ENCODE measurements at places on chromosomes 4 and X.
A peak's percentile ranks its signal among the peaks of the same experiment; 100 is the strongest.

GRCh38 chrX:1147611-1148515 is 64.6 kb downstream of the CRLF2 start:
- no peaks in the 10 kb centered on the region for H3K36me3 ChIP-seq
- H3K4me3 ChIP-seq: no peak overlapping the region
- no peak for DNase-seq
- H3K4me1 ChIP-seq: no peaks in the 10 kb centered on the region
- no peaks in the 10 kb centered on the region for H3K27me3 ChIP-seq

DNA sequence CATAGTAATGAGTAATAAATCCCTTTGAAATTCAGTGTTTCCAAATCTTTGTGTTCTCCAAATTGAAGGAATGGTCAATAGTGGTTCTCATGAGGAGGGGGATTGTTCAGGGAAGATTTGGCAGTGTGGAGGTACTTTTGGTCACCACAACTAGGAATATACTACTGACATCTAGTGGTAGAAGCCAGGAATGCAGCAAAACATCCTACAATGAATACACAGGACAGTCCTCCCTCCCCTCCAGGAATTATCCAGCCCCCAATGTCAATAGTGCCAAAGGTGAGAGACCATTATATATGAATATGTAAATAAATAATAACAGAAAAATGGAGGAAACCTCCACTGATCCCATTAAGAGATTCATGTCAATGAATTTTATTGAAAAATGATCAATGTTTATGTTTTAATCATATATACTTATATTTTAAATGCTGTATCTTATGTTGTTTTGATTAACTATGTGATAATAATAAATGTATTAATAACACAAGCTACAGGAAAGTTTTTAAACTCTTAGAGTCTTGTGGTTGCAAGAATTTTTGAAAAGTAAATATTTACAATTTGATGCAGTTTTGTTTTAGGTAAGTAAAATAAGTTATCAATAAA is 14.4 kb upstream of the FAM9A start:
- no peak overlapping the region for H3K27ac ChIP-seq
- H3K4me3 ChIP-seq: no peak overlapping the region
- peak; percentile 67 for DNase-seq
- no peaks in the 10 kb centered on the region for H3K4me1 ChIP-seq

- no peak overlapping the region for H3K27ac ChIP-seq
- no peaks in the 10 kb centered on the region for H3K36me3 ChIP-seq
- H3K4me3 ChIP-seq: no peak overlapping the region
- DNase-seq: no peak
- no peaks in the 10 kb centered on the region for H3K4me1 ChIP-seq
Observed at GRCh38 chr4:18250564-18250963, 229.0 kb upstream of the LCORL start.

DNA sequence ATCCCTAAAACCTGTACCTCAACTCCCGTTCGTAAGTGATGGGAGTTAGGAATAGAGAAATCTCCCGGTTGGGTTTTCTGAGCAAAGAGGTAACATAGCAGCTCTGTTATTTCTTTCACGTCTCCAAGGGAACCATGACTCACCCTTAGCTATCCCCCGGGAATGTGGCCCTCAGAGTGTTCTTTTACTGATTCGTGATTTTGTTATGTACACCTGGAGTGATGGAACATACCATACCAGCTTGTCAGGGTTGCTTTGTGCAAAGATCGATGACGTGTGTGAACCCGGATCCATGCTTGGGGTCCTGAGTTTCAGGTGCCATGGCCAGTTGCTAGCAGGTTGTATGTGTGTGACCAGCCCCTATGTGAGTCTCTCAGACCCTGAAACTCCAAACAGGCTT is 52.6 kb downstream of the HPRT1 start:
- DNase-seq: no peak
- H3K36me3 ChIP-seq: no peaks in the 10 kb centered on the region
- no peaks in the 10 kb centered on the region for H3K27me3 ChIP-seq
- H3K4me3 ChIP-seq: no peak overlapping the region
- no peak overlapping the region for H3K27ac ChIP-seq

- no peak for DNase-seq
- no peak overlapping the region for H3K4me3 ChIP-seq
- H3K27ac ChIP-seq: no peak overlapping the region
Observed at GRCh38 chr4:174826660-174827059, 2.4 kb downstream of the GLRA3 start.

DNA sequence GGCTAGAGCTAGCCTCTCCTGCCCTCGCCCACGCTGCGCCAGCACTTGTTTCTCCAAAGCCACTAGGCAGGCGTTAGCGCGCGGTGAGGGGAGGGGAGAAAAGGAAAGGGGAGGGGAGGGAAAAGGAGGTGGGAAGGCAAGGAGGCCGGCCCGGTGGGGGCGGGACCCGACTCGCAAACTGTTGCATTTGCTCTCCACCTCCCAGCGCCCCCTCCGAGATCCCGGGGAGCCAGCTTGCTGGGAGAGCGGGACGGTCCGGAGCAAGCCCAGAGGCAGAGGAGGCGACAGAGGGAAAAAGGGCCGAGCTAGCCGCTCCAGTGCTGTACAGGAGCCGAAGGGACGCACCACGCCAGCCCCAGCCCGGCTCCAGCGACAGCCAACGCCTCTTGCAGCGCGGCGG is at the start of gene AR:
Gene AR (plus strand): TSS at position 204 of the 400 bp plus-strand sequence. CDS start 1,126 bp downstream, outside the sequence.
- H3K27ac ChIP-seq: peak within 1 kb of the TSS; percentile 69
- no peaks in the 10 kb centered on the region for H3K4me1 ChIP-seq
- DNase-seq: peak; percentile 47
- H3K27me3 ChIP-seq: peaks cover 41% of the 10 kb centered on the region
- H3K4me3 ChIP-seq: peak within 1 kb of the TSS; percentile 38

GRCh38 chrX:47523713-47524166 is 37.3 kb upstream of the ARAF start:
- no peaks in the 10 kb centered on the region for H3K4me1 ChIP-seq
- no peak overlapping the region for H3K27ac ChIP-seq
- no peaks in the 10 kb centered on the region for H3K27me3 ChIP-seq
- DNase-seq: no peak
- no peaks in the 10 kb centered on the region for H3K36me3 ChIP-seq
- peak overlapping the region; percentile 58 for H3K4me3 ChIP-seq

- H3K27me3 ChIP-seq: no peaks in the 10 kb centered on the region
- no peaks in the 10 kb centered on the region for H3K36me3 ChIP-seq
- no peak for DNase-seq
- no peak overlapping the region for H3K4me3 ChIP-seq
Observed at GRCh38 chrX:13662355-13662791, 9.4 kb downstream of the TCEANC start.

DNA sequence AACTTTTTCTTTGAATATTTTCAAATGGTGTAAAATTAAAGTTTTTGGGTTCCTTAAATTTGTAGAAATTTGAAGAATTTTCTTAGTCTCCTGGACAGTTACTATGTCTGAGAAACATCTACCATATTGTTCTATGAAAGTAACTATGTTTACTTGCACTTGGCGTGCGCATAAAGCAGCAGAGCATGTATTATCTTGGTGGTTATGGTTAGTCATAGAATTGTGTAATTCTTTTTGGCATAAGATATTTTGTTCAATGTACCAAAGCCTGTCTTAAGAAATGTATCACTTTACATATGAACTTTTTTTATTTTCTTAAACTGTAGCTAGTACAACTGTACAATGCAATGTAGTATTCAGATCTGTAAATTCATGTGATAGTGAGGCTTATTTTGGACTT is 49.2 kb downstream of the CDS1 start:
- H3K27ac ChIP-seq: no peak overlapping the region
- H3K27me3 ChIP-seq: no peaks in the 10 kb centered on the region
- no peak overlapping the region for H3K4me3 ChIP-seq
- no peaks in the 10 kb centered on the region for H3K4me1 ChIP-seq
- no peak for DNase-seq

- H3K27me3 ChIP-seq: no peaks in the 10 kb centered on the region
- no peak for DNase-seq
- H3K36me3 ChIP-seq: no peaks in the 10 kb centered on the region
- no peak overlapping the region for H3K4me3 ChIP-seq
Observed at GRCh38 chrX:147343467-147343866, 528.9 kb upstream of the CXorf51A start.

- H3K4me3 ChIP-seq: no peak overlapping the region
- peak; percentile 35 for DNase-seq
- H3K4me1 ChIP-seq: no peaks in the 10 kb centered on the region
- no peak overlapping the region for H3K27ac ChIP-seq
- H3K27me3 ChIP-seq: peaks cover 9% of the 10 kb centered on the region
Observed at GRCh38 chrX:108537005-108537404, 97.4 kb downstream of the COL4A5 start.

GRCh38 chrX:110155759-110156158 is 152.8 kb downstream of the TMEM164 start:
- H3K27me3 ChIP-seq: no peaks in the 10 kb centered on the region
- no peak for DNase-seq
- H3K4me3 ChIP-seq: no peak overlapping the region
- H3K36me3 ChIP-seq: no peaks in the 10 kb centered on the region

GRCh38 chrX:43633757-43634156 is 22.3 kb upstream of the MAOA start:
- H3K4me3 ChIP-seq: no peak overlapping the region
- no peaks in the 10 kb centered on the region for H3K27me3 ChIP-seq
- no peak for DNase-seq
- no peaks in the 10 kb centered on the region for H3K4me1 ChIP-seq

DNA sequence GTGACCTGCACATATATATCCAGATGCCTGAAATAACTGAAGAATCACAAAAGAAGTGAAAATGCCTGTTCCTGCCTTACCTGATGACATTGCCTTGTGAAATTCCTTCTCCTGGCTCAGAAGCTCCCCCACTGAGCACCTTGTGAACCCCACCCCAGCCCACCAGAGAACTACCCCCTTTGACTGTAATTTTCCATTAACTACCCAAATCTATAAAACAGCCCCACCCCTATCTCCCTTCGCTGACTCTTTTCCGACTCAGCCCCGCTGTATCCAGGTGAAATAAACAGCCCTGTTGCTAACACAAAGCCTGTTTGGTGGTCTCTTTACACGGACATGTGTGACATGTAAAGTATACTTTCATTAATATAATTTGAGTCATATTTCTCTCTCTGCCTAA is 320.3 kb upstream of the TECRL start:
- H3K27me3 ChIP-seq: no peaks in the 10 kb centered on the region
- no peaks in the 10 kb centered on the region for H3K36me3 ChIP-seq

- no peak overlapping the region for H3K27ac ChIP-seq
- H3K4me1 ChIP-seq: no peaks in the 10 kb centered on the region
- H3K36me3 ChIP-seq: no peaks in the 10 kb centered on the region
- DNase-seq: no peak
- no peaks in the 10 kb centered on the region for H3K27me3 ChIP-seq
- H3K4me3 ChIP-seq: no peak overlapping the region
Observed at GRCh38 chr4:29948858-29949257, 771.3 kb upstream of the PCDH7 start.

DNA sequence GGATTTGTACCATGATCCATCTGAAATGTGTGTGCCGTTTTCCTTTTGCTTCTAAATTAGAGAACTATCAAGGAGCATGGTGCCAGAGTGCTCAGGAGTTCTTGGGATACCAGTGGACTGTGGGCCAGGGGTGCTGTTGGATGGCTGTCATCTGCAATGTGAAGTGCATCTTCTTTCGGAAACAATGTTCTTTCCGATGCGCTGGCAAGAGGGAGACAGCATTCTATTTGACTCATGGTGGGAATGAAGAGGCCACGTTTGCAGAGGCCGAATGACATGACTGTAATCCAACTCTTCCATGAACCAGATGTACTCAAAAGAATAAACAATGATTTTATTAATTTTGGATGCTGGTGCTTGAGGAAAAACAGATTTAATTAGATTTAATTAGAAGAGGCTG is 45.5 kb downstream of the SORCS2 start:
- H3K4me1 ChIP-seq: peaks cover 27% of the 10 kb centered on the region
- no peaks in the 10 kb centered on the region for H3K36me3 ChIP-seq
- H3K27ac ChIP-seq: no peak overlapping the region

Data from tibial nerve (tissue), 4 donors.